A172 (cell line): ENCODE measurements at places on chromosomes 12 and 14. TPM values are rescaled to one million over a fixed set of nuclear protein-coding genes. Genes with fewer than 3 reads are reported as not detected.

The TUNAR gene
- not detected in 2 replicates for total RNA-seq

The MIP gene
- total RNA-seq: not detected in 2 replicates

The ASPG gene
- not detected in 2 replicates for total RNA-seq

GRCh38 chr14:49692193-49692757, 645 bp upstream of the KLHDC1 start:
- no peak for DNase-seq

DNA sequence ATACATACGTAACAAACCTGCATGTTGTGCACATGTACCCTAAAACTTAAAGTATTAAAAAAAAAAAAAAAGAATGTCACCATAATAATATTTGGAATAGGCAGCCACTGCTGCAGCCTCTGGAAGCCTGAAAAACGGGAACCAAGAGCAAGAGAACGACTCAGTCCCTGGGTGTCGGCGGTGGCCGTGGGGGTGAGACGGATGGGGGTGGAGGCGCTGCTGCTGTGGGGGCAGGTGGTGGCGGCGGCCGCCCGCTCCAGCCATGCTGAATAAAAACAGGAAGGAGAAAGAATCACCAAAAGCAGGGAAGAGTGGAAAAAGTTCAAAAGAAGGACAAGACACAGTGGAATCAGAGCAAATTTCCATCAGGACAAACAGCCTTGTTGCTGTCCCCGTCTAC, 46.9 kb downstream of the ZFYVE21 start:
- DNase-seq: no peak
